DMS 273 treated with DMSO at 0.1 percent for 48 hours (cell line): ENCODE measurements at places on chromosomes 11 and 22.

DNA sequence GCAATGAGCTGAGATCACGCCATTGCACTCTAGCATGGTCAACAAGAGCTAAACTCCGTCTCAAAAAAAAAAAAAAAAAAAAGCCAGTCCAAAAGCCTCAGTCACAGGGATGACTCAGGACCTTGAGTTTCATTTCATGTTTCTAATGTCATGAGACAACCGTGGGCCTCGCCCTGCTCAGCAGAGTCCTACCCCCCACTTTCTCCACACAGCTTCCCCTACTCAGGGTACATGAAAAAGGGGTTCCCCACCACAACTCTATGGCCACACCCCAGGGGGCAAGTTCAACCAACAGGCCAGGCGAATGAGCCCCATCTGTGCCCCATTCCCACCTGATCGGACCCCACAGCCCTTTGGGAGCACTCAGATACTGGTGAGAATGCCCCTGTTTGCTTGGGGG lies 24.3 kb upstream of the ADA2 start:
- no peak for DNase-seq

- no peak for DNase-seq
Observed at GRCh38 chr22:38485783-38486182, 17.9 kb downstream of the KDELR3 start.

DNA sequence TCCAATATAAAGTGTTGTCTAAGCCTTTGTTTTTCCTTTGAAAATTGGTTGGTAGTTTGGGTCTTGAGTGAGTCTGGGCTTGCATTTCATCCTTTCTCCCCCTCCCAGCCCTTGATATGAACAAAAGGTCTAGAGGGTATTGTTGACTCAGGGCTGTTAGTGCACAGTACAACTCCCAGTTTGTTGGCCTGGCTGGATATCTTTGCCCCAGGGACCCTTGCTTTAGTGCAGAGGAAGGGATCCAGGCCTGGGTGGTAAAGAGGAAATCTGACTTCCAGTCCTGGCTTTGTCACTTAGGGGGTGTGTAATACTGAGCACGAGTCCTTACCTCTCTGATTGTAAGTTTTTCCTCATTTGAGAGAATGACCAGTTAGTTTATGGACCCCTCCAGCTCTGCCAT lies 330.4 kb downstream of the TMEM135 start:
- DNase-seq, result no peak

GRCh38 chr22:45083659-45084305 lies 74.0 kb upstream of the PHF21B start:
- no peak for DNase-seq

- no peak for DNase-seq
Observed at GRCh38 chr22:44801476-44801875, 49.1 kb downstream of the ARHGAP8 start.

GRCh38 chr11:131817687-131818188 lies 447.3 kb downstream of the NTM start:
- no peak for DNase-seq

DNA sequence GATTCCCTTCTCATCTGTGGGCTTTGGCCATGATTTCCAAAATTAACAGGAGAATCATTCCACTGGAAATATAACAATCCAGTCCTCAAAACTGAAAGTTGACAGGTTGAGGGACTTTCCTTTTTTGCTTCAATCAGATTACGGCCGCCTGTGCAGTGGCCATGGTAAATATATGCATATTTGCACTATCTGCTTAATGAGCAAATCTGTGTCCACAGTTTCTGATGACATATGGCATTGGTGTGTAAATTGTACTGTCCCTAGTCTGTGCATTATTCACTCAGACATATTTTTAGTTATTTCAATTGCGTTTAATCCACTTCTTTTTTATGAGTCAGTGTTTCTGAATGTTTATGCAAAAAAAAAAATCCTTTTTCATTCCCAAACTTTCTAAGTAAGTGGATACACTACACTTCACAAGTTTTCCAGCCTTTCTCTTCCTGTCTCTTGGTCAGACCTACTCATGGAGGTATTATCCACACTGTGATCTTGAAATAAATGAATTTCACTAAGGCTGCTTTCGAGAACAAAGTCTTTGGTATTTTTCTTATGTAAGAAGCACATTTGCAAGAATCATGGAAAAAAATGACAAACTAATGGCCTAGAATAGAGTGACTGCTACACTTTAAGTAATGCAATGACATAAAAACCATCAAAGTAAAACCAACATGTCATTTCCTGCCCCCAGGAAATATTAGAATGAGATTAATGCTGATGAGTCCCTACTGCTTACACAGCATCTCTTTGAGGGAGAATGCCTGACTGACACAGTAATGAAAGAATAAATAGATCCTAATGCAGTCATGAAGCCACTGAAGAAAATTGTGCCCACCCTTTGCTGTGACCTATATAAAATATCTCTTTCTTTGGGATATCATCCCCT lies 76.4 kb upstream of the MTNR1B start:
- DNase-seq, result no peak

- peak; percentile 8 for DNase-seq
Observed at GRCh38 chr11:33478111-33478573, 221.0 kb downstream of the HIPK3 start.

DNA sequence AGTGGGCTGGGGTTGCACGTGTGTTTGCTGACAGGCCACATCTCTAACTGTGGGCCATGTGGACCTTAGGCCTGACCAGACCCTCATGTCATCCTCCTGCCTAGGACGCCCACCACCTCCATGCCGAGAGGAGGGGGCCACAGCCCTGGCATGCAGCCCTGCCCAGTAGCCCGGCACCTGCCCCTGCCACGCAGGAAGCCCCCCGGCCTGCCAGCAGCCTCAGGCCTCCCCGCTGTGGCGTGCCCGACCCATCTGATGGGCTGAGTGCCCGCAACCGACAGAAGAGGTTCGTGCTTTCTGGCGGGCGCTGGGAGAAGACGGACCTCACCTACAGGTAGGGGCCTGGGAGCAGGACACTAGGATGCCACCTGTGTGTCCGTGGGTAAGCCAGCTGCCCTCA lies 6.4 kb downstream of the MMP11 start:
- no peak for DNase-seq

DNA sequence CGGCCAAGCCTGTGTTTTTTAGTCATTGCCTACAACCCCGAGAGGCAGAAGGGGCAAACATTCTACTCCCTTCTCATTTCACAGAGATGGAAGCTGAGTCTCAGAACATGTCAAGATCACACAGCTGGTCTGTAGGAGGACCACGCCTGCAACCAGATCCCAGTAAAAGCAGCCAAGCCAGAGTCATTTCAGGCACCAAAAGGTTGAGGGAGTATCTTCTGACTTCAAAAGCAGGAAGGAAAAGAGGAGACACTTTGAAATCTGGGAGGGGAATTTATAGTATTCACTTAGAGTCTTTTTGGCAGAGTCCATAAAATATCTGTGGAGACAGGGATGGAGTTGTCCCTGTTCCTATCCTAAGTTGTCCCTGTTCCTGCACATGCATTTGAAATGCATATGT lies 17.9 kb upstream of the ZDHHC13 start:
- no peak for DNase-seq

DNA sequence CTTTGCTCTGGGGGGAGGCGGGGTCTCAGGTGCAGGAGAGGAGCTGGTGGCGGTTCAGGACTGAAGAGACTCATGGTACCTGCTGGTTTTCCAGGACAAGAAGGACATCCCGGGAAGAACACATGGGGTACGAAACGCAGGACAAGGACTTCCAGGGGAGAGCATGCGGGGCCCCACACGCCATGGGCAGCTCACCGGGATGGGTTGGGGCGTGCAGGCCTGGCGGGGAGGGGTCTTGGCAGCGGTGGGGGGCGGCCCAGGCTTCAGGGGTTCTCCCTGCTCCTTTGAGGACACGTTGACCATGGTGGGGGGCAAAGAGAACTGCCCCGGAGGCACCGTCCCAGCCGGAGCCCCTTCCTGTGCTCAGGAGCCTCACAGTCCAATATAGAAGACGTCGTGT lies 673.2 kb downstream of the BRD1 start:
- DNase-seq, result no peak

- DNase-seq, result peak; percentile 63
Observed at GRCh38 chr22:17264321-17265052, 45.3 kb upstream of the ADA2 start.

GRCh38 chr11:64726867-64727530 lies 4.0 kb upstream of the NRXN2 start:
- DNase-seq, result no peak

- no peak for DNase-seq
Observed at GRCh38 chr22:33593818-33594217, 326.5 kb downstream of the LARGE1 start.

GRCh38 chr22:25818541-25818940 lies 76.6 kb downstream of the MYO18B start:
- DNase-seq, result no peak

- no peak for DNase-seq
Observed at GRCh38 chr22:27687984-27688545, 113.5 kb downstream of the MN1 start.

DNA sequence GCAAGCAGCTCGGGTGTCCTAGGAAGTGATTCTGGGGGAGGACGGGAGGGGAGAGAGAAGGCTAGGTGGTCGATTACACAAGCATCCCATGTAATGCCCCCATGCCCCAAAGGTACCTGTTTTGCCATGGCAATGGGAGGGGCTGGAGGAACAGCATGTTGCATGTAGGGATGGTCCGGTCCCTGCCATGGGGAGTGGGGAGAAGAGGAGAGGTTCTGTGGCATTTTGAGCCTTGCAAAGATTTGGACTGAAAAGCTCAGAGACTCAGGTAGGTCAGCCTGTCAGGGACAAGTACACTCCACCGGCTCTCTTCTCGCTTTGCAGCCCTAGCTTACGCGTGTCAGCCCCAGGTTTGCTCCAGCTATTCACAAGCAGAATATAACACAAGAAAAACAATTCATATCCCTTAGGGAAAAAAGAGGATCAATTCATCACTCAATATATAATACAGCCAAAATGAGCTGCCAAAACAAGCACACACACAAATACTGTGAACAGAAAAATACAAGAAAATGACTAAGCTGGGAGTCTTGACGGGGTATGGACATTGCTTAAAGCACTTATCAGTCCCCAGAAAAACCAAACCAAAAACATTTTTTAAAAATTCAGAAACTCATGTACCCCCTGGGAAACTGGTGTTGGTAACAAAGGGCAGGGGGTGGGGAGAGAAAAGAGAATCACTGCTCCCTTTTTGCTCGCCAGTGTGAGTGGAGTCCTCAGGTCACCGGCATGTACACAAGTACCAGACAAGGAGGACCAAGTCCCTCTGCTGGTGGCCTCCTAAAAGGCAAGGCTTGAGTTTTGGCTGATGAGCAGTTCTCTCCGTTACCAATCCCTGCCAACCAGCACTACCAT lies 21.6 kb downstream of the APOL5 start:
- no peak for DNase-seq

DNA sequence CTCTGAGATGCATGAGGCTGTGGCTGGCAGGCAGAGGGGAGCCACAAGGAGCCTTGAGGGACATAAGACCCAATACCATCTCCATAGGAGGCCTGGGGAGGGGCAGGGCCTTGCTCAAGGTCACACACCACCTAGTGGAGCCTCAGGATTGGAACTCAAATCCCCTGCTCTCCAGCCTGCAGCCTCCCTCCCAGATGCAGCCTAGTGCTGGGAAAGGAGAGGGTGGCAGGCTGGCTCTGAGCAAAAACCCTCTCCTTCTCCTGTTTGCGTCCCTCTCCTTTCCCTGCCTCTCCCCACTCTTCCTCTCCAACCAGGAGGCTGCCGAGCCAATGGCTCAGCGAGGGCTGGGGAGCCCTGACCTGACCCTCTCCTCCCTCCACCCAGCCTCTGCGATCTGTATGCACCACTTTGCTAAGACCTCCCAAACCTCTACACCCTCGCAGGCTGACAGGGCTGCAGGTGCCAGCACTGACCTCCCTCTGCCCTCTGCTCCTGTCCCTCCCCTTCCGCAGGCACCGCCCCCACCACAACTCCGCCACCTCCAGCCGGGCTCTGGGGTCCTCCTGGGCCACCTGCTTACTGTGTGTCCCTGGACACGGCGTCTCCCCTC lies 14.7 kb downstream of the IGLL1 start:
- DNase-seq, result no peak

DNA sequence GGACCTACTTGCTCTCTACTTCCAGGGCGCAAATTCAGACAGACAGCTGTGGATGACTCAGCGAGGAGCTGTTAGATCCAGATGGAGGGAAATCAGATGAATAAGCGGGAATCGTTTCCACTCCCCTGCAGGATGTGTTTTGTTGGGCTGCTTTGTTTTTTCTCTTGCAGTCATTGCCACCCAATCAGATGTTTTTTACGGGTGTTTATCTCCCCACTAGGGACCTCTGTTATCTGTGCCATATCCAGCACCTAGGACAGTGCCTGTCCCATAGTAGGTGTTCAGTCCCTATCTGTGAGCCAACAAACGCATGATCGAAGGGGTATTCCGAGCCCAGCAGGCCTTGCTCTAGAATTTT lies 51.1 kb upstream of the PARVG start:
- peak; percentile 18 for DNase-seq

GRCh38 chr22:49197986-49198704 lies 629.5 kb downstream of the BRD1 start:
- no peak for DNase-seq

GRCh38 chr11:34899633-34900016 lies 16.6 kb downstream of the APIP start:
- no peak for DNase-seq

DNA sequence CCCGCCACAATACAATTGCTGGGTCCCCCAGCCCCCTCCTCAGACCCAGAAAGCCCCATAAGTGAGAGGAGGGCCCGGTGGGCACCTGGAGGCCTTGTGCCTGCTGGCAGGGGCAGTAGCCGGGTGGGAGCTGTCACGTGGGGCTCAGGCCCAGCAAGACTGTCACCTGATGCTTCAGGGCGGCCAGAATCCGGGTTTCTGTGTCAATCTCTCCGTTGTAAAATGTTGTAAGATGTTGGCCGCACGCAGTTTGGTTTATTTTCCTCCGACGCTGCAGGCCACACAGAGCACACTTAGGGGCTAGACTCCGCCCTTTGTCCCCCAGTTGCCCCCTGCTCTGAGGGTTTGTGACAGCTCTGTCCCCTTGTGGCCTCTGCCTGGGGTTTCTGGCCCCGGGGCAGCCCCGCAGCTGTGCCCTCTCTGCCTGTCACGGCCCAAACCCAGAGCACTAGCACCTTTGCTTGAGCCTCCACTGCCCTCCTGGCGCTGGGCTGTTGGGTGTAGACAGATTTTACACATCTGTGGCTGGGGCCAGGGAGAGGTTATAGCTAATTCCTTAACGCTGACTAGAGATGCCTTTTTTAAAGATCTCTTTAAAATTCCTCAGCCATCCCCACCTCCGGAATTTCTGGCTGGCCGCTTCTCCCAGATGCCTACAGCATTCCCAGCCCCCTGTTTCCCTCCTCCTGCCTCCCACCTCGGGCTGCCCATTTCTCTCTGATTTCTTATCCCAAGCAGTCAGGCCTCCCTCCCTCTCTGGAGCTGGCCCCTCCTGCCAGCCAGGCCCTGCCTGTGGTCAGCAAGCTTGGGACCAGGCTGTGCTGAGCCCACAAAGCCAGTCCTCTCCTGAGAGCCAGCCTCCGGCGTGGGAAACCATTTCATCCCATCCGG lies 3.2 kb upstream of the PRR5 start:
- no peak for DNase-seq

GRCh38 chr11:69409812-69410645 lies 71.4 kb upstream of the LINC01488 start:
- no peak for DNase-seq

DNA sequence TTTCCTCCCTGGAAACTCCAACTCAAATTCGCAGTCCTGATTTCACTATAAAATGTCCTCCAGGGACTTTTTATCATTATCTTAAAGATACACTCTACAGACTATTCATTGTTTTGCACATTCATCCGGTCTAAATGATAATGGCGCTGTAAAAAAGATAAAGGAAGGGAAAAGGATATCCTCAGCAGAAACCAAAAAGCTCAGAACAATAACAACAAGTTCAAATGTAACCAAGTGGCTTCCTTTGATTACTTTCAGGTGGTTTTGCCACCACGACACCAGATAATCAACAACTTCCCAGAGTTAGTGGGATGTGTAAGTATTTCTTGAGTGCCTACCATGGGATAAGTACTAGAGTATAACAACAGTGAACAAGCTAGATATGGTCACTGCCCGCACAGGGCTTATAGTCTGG lies 26.3 kb downstream of the PRCP start:
- DNase-seq, result no peak
